ENCODE measurements at places on chromosomes 6 and 20.

DNA sequence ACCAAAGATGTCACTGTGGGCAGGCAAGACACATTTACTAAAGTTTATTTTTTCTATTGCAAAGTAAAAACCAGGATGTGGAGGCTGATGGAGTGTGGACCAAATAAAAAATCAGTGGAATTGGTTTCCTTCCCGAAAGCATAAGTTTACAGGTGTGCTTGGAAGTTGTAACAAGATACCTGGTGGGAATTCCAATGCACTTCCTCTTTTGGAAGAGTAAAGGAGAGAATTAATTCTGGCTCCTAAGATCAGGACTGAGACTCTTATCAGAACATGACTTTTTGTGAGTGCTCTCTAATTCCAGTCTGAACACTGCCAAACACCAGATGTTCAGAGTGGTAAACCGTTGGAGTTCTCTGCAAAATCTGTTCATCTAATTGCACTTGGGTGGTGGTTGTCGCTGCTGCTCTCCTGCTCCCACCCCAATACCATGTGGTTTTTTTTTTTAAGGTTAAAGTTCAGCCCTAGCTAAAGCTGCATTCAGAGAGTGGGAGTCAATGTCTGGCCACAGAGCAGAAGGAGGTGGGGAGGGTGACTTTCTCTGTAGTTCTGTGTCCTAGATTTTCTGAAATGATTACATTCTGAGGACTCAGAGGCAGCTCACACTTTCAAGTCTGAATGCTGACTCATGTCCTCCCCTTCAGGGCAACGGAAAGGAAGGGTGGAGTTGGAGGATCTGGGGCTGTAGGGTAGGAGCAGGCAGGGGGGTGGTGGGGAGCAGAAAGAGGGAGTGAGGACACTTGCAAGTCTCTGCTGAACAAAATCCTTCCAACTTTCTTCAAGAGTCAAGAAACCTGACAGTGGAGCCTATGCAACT lies 275.8 kb upstream of the PRDM1 start:
- no peak for DNase-seq

DNA sequence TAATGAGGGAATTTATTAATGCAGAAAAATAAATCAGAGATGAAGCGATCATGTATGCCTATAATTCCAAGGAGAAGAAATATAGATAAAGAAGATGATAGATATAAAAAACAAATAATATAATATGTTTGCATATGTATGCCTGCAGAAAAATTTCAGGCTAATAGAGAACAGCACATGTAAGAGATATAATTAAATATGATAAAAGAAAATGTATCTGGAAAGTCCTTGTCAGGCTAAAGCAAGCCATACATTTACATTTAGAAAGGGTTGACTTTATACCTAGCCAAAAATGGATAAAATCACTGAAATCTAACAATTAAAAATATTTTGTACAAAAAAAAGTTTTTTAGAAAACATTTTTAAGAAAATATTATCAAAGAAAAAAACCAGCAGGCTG lies 454.1 kb downstream of the C6orf118 start:
- DNase-seq: no peak

GRCh38 chr6:119172824-119173223 lies 94.4 kb upstream of the FAM184A start:
- no peak for DNase-seq

DNA sequence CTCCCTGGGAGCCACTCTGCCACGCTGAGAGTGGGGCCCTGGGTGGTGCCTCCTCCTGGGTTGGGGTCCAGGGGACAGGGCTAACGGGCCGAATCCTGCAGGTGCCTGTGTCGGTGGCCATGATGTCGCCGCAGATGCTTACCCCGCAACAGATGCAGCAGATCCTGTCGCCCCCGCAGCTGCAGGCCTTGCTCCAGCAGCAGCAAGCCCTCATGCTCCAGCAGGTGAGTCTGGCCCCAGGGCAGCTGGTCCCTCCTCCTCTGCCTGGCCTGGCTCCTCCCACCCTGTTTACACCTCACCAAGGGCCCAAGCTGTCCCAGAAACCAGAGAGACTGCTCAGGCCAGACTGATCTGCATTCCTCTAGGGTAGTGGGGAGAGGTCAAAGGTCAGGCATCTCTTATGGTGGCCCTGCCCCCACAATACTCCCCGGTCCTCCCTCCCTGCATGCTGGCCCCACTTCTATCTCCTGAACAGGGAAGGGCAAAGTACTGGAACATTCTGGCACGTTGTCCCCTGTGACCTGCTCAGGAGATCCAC lies 38.6 kb downstream of the FOXP4 start:
- peak; percentile 75 for DNase-seq

- DNase-seq: no peak
Observed at GRCh38 chr20:35014537-35014936, 58.9 kb downstream of the MYH7B start.

- peak; percentile 61 for DNase-seq
Observed at GRCh38 chr20:15475483-15475882, 1097.8 kb downstream of the KIF16B start.

- no peak for DNase-seq
Observed at GRCh38 chr6:54403096-54403495, 94.9 kb downstream of the TINAG start.

- DNase-seq: peak; percentile 7
Observed at GRCh38 chr6:30411515-30412207, 66.7 kb downstream of the RPP21 start.

- DNase-seq: no peak
Observed at GRCh38 chr6:168450917-168451316, 9.9 kb downstream of the SMOC2 start.

DNA sequence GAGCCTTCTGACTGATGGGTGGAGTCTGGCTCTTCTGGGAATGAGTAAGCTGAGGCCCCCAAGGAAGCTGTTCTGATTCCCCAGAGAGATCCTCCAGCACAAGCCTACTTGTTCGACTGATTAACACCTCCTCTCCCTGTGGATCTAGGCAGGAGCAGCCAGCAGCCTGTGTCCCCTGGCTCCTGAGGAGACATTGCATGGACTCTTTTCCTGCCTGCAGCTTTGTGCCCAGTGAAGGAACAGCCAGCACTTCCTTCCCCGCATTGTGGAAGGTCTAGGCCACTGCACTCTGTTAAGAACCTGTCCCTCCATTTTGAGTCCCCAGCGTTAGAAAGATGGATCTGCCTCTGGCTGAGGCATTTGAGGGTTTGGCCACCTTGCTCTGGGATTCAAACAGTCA lies 29.1 kb downstream of the LRFN2 start:
- no peak for DNase-seq

GRCh38 chr20:37389844-37390275 lies 43.9 kb downstream of the SRC start:
- no peak for DNase-seq

DNA sequence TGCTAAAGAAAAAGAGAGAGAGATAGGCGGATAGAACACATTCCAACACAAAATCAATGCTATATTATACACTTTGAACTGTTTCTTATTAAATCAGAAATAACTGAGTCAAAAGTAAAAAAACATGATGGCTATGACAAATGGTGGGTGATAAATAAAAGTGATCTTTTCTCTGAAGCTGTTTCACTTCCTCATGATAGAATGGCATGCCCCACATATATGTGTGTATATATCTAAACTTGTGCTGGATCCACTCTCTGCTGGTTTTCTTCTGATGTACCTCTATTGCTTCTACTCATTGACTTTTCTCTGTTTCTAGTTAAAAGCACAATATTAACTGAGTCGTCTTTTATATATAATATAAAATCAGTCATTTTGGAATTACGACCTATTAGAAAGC lies 429.9 kb downstream of the PKHD1 start:
- DNase-seq: no peak

- DNase-seq: no peak
Observed at GRCh38 chr20:48690888-48691287, 136.9 kb downstream of the PREX1 start.

DNA sequence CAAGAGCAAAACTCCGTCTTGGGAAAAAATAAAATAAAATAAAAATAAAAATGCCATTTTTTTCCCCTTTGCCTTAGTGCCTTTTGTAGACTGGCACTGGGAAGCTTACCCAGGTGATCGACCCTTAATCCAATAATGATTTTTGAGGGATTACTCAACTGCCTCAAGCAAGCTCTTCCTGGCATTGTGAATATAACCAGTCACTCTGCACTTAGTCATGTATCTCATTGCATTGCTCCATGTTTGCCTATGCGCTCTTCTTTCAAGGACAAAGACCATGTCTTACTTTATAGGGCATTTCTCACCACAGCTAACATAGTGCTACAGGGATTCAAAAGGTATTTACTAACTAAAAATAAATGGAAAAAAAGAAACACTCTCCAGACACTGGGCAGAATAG lies 13.0 kb downstream of the GFOD1 start:
- DNase-seq: no peak

- no peak for DNase-seq
Observed at GRCh38 chr6:112117554-112117953, 30.2 kb downstream of the FAM229B start.

DNA sequence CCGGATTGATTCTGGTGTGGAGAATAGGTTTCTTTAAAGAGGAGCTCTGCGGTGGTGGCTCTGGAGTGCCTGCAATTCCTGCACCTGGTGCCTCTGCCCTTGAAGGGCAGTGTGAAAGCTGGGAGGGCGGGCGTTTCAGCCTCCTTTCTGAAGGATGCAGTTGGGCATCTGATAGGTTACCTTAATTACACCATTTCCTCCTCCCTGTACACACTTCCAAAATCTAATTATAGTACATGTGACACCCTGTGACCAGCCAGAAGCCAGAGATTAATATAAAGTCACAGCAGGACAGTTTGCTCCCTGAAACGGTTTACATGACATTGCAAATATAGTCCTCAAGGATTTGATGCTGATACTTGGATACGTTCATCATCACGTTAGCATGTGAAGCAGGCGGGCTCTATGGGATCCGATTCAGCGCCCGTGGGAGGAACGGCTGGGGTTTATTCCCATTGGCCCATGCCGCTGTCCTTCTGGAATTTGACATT lies 548.2 kb downstream of the QKI start:
- DNase-seq: peak; percentile 56

GRCh38 chr20:20333866-20334265 lies 34.0 kb upstream of the INSM1 start:
- no peak for DNase-seq

DNA sequence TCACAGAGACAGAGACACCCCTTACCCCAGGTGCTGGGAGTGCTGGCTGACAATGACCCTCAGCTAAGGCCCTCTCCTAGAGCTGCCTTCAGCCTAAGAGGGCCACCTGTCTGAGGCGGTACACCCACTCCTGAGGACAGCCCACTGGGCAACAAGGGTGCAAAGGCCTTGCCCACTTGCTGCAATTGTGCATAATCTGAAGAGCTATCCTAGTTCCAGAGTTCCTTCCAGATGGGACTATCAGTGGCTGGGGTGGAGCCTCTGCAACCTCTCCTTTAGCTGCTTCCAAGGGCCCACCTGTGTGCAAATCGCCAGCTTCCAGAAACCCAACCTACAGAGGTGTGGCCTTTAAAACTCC lies 87.5 kb downstream of the PREX1 start:
- DNase-seq: peak; percentile 69

DNA sequence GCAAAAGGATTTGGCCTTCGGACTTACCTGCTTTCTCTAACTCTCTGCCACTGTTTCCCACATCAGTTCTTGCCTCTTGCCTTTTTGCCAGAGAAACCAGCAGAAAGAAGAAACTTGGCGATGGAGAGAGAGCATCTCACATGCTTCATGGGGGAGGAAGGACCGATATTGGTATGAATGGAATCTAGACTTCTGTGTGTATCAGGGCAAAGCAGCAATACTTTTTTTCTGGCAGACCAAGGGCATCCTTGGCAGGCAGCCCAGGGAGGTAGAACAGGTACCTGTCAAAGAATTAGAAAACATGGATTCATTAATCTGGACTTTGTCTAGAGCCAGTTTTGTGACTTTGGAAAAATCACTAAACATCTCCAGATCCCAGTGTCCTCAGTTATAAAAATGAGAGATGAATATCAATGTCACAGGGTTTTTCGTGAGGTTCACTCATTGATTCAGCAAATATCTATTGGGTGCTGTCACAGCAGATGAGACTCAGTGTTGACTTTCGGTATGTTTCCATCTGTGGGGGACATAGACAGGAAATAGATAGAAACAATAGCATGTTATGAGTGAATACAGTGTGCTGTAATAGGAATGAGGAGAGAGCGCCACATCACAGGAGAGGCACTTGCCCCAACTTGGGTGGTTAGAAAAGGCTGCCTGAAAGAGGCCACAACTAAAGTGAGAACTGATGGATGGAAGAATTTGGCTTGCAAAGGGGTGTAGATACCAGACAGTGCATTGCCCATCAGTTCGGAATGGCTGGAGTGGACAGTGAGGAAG lies 114.1 kb downstream of the CD83 start:
- DNase-seq: no peak

DNA sequence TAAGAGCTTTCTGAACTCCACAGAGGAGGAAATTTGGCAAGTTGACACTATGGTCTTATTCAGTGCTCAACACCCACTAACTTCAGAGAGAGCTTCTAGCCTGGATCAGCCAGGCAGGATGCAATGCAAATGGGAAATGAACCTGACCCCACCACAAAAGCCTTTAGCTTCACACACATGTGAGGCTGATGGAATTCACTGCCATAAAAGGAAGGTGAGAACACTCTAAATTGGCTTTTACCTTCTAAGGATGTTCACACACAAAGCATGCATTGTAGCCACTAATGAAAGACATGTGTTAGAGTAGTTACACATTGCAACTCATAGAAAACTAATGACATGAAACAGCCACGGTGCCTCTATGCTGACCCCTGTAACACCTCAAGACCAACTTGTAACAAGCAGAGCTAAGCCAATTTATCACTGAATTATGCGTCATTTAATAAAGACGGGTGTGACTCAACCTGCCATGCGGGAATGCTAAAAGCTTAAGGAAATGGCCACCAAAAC lies 262.1 kb downstream of the HACE1 start:
- no peak for DNase-seq

GRCh38 chr20:5859608-5860007 lies 90.7 kb downstream of the TRMT6 start:
- DNase-seq: no peak

DNA sequence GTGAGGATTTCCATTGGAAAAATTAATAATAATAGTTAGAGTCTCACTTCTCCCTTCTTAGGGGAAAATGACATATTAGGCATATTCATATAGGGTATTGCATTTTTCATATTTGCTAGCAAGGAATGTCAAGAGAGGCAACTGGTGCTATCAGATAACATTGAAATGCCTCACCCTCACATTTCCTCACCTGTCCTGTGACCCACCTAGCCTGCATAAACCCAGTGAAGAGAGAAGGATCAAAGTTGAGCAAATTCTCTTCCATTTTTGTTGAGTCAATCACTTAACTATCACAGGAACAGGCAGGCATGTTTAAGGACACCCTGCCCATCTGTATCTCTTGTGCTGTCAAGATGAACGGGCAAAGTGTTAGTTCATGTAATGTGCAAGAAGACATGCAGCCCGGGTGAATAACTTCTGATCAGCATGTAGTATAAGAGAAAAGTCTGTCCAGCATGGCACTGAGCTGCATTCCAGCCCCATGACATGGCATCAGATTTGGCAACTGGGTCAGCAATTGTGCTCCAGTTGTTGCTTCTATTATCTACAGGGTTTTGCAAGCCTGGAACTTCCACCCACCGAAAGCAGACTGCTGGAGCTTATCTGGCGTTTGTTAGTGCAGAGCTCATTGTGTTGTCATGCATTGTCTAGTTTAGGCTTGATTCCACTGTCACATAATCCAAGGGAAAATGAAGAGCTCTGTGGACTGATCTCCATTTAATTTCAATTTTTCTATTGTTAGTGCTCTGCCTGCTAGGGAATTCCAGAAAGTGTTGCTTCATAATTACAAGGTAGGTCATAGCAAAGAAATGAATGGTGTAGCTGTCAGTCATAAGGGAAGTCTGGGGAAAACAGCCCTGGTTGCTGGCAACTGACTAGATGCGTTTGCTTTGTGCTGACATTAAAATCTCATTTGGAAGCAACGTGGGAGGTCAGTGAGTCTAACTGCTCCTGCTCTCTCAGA lies 138.4 kb upstream of the TNFAIP3 start:
- no peak for DNase-seq

All from NCI-H510A (cell line).